ENCODE measurements at places on chromosomes 4 and X.

DNA sequence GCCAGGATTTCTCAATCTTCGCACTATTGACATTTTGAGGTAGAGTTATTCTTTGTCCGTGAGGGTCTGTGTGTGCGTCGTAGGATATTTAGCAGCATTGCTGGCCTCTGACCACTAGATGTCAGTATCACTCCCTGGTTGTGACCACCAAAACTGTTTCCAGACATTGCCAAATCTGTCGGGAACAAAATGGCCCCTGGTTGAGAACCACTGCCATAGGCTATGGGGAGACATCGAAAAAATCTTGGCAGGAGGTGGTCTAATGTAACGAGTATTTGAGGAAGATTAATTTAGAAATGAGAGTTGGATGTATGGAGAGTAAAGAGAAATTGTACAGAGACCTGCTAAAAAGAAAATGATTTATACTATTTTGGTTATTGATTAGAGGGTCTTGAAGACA is 108.4 kb downstream of the DOCK11 start:
- DNase-seq: peak; percentile 42

- no peak for DNase-seq
Measured at GRCh38 chrX:110087485-110088356, 84.8 kb downstream of the TMEM164 start.

GRCh38 chr4:171565130-171565788 is 247.9 kb upstream of the GALNTL6 start:
- no peak for DNase-seq

DNA sequence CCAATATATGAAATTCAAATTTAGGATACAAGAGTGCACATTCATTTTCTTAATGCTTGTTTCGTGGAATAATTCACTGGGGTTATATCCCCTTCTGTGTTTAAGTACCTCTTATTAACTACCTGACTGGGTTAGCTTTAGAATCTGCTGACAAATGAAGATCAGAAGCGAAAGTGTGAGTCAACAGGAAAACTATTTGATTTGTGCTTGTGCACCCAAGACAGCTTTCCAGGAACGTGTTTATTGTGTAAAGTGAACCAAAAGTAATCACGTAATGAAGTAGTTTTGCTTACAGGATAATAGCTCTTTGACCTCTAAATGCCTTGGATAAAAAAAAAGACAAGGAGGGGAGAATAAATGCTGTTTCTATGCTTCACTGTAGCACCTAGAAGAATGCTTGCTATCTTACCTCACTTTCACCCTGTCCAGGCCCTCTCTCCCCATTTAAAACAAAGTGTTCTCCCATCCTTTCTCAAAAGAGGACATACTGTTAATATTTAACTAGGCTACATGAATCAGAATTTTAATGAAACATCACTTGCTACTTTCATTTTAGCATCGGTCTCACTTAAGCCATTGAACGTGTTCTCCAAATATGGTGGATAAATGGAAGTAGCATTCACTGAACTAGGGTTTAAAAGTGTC is 141.9 kb downstream of the THOC2 start:
- DNase-seq: no peak

GRCh38 chrX:19360903-19361302 is 17.2 kb downstream of the PDHA1 start:
- DNase-seq: no peak

GRCh38 chrX:146109362-146109761 is 291.7 kb downstream of the SLITRK2 start:
- DNase-seq: no peak

DNA sequence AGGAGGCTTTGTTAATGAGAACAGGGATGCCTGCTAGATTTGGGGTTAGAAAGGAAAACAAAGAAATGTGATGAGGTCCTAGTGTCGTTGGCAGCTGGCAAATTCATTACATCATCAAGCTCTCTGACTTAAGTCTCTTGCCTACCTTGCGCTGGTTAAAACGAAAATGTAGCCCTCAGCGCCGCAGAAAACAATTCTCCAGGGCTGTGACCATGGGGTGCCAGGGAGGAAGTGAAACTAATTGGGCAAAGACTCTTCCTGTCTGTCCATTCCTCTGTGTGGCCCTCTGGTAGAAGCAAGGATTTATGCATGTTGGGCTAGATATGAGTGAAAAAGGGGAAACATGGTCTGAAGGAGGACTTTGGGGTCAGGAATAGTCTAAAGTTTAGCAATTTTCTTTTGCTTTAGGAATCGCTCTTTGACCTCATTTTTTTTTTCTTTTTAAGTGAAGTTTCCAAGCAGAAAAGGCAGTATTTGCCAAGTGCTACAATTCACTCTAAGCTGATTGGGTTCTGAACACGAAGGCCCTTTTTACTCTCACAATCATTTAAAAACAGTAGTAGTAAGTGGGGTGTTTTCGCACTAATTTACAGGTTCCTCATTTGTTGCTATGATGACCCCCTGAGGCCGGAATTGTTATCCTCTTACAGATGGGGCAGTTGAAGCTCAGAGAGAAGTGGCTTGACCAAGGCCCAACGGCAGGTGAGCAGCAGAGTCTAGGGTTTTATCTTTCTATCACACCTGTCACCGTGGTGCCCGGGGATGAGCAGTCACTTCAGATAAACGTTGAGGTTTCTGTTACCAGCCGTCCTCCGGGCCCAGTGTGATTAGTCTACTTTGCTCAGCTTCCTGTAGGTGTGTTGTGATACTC is 27.3 kb upstream of the CHRNA9 start:
- DNase-seq: no peak

GRCh38 chrX:13499736-13500135 is 69.7 kb upstream of the EGFL6 start:
- no peak for DNase-seq

DNA sequence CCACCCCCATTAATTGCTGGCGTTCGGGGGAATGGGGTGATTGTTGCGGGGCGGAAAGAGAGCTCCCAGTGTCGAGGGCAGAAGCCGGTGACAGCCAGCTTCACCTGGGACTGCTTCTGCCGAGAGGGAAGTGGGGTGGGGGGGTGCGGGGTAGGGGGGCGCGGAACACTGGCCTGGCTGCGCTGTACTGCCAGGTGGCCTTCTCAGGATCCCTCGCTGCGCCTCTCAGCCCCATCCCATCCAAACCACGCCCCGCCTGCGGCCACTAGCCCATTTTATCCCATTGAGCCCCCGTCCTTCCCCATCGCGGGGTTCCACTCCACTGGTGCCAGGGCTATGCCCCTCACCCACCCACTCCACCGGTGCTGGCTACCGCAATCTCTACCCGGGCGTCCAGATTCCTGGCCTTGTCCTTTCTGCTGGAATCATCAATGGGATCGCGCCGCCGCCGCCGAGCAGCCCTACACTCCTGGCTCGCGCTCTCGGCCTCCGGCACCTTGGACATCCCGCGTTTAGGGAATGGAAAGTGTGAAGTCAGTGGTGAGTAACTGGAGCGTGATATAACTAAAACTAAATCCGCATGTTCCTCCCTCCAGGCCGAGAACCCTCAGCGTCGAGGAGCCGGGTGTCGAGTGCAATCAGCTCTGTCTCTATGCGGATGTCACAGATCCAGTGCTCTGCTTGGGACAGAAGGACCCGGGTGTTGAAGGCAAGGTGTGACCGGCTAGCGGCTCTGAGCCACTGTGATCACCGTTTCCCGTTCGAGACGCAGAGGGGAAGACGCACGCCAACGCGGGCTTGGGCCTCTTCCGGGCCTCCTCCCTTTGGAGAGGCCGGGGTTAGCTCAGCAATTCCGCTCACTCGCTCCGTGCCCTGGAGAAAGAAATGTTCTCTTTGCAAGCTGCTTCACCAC is 20.5 kb downstream of the NKX3-2 start:
- DNase-seq: no peak

GRCh38 chr4:88008743-88009171 is 1.3 kb downstream of the PKD2 start:
- no peak for DNase-seq

GRCh38 chrX:15856636-15857035 is 2.0 kb upstream of the AP1S2 start:
- no peak for DNase-seq

- DNase-seq: no peak
Measured at GRCh38 chr4:108360754-108361445, 192.2 kb upstream of the LEF1 start.

GRCh38 chrX:108397627-108398391 is 40.4 kb downstream of the COL4A6 start:
- no peak for DNase-seq

DNA sequence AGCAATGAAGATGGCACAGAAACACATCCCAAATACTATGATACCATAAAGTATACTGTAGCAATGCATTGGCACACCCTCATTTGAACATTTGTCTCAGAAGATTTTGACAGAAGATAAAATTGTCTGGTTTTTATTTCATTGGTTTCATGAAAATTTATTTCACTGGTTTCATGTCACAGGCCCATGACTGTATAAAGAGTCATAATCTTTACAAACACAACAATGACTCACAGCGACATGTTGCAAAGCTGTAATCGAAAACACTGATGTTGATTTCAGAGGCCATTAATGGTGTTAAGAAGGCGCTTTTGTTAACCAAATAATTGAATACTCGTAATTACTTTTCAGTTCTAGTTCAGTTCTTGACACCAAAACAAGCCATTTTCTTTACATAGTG is 8.1 kb upstream of the DTHD1 start:
- DNase-seq: no peak
